ENCODE measurements at places on chromosomes 12 and 14. TPM values are rescaled to one million over a fixed set of nuclear protein-coding genes. Genes with fewer than 3 reads are reported as not detected.

DNA sequence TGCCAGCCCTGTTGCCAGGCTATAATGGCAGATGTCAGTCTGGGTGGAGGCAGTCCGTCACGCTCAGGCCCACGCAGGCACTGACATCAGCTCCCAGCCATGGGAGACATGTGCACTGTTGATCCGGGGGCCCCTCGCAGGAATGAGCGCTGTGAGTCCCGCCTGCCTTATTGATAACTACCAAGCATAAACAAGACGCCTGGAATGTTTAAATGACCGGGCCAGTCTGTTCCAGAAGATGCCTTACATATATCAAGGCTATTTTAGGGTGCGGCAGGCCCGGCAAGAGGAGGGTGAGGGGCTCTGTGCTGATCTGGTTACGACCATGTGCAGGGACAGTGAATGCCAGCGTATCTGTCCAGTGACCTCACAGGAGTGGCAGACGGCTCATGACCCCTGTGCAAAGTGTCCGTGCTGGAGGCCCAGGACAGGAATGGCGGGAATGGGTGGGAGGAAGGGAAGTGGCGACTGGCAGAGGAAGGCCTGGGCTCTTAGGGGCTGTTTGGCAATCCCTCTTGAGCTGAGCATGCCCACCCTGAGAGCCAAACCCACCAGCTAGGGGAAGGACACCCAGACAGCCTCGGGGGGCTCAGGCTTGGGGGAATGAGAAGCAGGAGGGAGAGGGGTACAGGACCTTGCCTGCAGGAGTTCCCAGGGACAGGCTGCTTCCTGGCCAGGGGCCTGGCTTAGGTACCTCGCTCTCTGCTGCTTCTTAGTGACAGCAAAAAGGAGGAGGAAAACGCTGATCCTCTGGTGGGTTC is 49.3 kb downstream of the DLK1 start:
- no peaks in the 10 kb centered on the region for H3K4me1 ChIP-seq
- no peak for DNase-seq
- no peak overlapping the region for H3K27ac ChIP-seq
- no peak overlapping the region for H3K4me3 ChIP-seq

- no peak overlapping the region for H3K27ac ChIP-seq
- no peak for DNase-seq
- no peak overlapping the region for H3K4me3 ChIP-seq
- H3K36me3 ChIP-seq, result no peaks in the 10 kb centered on the region
Observed at GRCh38 chr12:49696723-49697122, 10.5 kb downstream of the FMNL3 start.

The APOF gene
- total RNA-seq, result 0.13 TPM

The GALC gene
- total RNA-seq, result 9.8 TPM

The RARG gene
- 7.1 TPM for total RNA-seq

Measured in pancreas (tissue), 10 donors.